Activated CD4-positive, alpha-beta T cell treated with anti-CD3 and anti-CD28 coated beads for 36 hours (primary cell): ENCODE measurements at places on chromosomes 1 and 21.

GRCh38 chr21:44871576-44872269 lies 1.8 kb downstream of the PTTG1IP start:
- DNase-seq = peak; percentile 64

DNA sequence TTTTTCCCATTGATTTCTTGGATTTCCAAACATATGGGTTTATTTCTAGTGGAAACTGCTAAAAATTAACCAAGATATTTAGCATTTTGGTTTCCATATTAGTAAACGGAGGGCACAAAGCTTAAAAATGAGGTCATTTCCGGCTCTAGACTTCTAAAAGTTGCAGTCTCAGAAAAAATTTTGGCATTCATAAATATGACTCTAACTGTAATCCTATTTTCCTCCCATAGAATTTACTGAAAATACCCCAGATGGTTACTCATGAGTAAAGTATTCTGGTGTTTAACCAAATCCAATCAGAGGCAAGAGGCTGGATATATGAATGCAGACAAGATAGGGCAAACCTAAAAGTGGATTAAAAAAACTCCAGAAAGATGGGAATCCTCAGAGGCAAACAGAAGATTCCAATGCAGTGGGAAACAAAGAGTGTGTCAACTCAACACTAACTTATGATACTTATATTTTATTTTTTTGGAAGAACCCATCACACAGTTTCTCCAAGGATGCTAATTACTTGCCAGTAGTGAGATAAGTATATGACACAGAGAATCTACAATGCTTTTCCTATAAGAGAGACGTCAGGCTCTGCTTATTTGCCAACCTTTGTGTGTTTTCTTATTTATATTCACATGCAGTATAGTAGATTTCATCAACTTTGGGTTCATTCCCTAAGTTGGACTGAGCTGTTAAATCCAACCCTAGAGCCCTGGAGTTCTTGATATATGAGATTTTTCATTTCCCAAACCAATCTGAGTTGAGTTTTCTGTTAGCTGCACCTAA lies 90.1 kb upstream of the BCL10 start:
- no peak for DNase-seq

DNA sequence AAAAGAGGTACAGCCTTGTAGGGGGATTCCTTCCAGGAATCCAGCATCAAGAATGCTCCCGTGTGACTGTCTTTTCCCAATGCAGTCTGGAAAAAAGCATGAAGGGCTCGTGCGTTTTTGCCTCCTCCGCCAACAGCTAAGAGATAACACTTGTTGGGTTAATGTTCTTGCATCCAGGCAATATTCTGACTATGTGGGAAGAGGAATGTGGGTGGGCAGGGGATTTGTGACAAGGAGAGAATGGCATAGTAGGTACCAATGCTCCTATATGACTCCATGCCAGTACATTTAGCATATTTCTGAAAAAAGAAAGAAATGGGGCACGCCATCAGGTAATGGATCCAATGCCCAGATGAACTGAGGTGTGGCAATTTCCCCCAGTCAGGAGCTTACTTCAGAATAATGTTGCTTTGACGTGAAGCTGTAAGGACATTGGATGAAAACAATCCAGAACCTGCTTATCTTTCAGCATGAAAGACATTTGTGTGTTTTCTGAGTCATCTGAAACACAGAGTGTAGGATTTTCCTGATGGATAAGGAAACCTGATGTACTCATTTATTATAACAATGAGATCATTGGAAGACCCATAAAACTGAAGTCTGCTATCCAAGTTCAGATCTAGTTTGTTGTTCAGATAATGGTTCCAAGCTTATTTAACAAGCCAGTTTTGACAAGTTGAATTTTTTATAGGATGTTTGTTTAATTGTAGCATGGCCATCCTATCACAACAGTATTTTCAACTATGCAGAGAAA lies 105.5 kb downstream of the LYPLAL1 start:
- DNase-seq = no peak

DNA sequence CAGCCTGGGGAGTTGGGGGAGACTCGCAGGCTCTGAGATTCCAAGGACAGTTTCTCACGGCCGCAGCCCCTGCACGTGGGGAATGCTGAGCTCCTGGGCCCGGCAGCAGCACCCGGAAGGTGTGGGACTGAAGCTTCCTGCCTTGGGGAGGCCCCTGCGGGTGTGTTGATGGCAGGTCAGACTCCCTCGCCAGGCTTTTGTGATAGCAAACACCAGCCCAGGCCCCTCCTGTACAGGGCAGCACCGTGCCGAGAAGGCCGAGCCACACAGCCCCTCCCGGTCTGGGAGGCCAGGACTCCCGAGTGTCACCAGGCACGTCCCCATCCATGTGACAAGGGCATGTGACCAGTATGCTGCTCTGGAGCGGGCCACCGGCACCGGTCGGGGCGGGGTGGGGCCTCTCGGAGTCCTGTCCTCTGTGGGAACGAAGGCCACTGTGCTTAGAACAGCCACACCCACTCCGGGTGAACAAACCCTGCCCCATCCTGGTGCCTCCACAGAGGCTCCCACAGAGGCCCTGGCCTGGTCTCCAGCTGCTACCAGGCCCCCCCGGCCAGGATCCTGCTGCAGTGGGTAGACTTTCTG lies 31.1 kb upstream of the ARHGEF16 start:
- DNase-seq = no peak

- DNase-seq = no peak
These were observed 70.1 kb upstream of the CCDC190 start for GRCh38 chr1:162930976-162931560.

- no peak for DNase-seq
These were observed 8.8 kb downstream of the OBSCN start for GRCh38 chr1:228216371-228217320.

DNA sequence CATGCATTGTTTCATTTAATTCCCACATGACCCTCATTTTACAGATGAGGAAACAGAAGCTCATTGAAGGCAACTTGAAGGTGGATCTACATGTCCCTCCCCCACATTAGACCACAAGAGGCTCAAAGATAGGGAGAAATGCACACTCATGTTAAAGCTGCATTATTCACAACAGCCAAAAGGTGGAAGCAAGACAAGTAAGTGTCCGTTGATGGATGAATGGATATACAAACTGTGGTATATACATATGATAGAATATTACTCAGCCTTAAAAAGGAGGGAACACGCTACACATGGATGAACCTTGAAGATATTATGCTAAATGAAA lies 149.7 kb upstream of the JUN start:
- DNase-seq = no peak

- DNase-seq = no peak
These were observed 23.6 kb upstream of the CCDC17 start for GRCh38 chr1:45647248-45648021.

- DNase-seq = no peak
These were observed 25.0 kb upstream of the PRELP start for GRCh38 chr1:203450479-203451149.

- no peak for DNase-seq
These were observed 19.9 kb upstream of the DISC1 start for GRCh38 chr1:231606712-231607111.

DNA sequence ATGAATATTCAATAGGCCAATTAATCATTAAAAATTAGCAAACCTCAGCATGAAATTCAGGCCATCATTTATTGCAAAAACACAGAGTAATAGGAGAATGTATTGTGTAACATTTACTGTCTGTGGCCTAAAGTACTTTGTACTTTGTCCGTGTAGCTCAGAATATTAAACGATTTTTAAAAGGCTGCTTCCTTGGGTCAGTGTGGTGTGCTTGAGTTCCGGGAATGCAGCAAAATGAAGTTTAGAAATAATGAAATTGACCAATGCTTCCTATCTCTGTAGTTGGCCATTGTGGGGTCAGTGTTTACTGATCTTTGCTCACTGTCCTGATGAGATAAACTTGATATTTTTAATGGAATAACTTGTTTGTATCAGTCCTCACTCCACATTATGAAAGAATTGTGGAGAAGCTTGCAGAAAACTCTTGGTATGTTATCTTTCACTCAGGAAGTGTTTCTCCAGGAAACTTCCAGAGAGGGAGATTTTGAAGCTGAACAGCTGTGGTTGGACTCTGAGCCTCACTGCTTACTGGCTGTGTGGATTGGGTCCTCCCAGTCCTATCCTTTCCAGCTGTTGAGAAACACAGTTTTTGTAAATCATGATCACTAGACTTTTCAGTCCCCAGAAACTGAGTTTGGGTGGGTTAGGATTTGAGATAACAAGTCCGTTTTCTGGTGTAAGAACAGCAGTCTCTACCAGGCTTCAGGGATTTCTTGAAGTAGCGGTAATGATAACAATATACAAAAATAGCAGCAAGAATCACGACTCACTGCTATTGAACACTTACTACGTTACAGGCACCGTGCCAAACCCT lies 19.2 kb upstream of the MTARC1 start:
- no peak for DNase-seq

DNA sequence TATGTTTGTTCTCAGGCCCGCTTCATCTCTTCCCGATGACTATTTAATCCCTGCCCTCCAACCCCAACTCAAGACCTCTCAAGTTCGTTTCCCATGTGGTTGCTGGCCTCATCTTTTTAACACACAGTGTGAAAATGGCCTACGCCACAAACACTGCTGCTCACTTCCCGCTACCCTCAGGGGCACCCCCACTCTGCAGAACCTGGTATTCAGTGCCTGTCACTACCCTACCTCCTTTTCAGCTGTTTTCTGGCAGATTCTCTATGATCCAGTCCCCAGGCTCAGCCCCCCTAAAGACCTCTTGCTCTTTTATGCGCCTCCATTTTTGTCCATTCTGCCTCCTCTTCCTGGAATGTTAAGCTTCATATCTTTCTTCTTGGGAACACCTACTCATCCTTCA lies 152.6 kb upstream of the C1orf174 start:
- no peak for DNase-seq
